ENCODE measurements at places on chromosomes 7 and 10. TPM values are rescaled to one million over a fixed set of nuclear protein-coding genes. Genes with fewer than 3 reads are reported as not detected.

The SPDYE2 gene
- not detected for polyA plus RNA-seq

The HOGA1 gene
- not detected for polyA plus RNA-seq

The SLIT1 gene
- 0.04 TPM for polyA plus RNA-seq

The ADRA2A gene
- polyA plus RNA-seq, result not detected

The PHKG1 gene
- polyA plus RNA-seq, result 0.45 TPM

The GRM8 gene
- not detected for polyA plus RNA-seq

The FRAT1 gene
- 2.3 TPM for polyA plus RNA-seq

The SPDYE11 gene
- not detected for polyA plus RNA-seq

The WDR86 gene
- 0.05 TPM for polyA plus RNA-seq

The NOLC1 gene
- 158 TPM for polyA plus RNA-seq

The INHBA gene
- not detected for polyA plus RNA-seq

The H2BK1 gene
- not detected for polyA plus RNA-seq

The A1CF gene
- not detected for polyA plus RNA-seq

The TRPV5 gene
- polyA plus RNA-seq, result not detected

GRCh38 chr7:2104716-2105115, 128.0 kb downstream of the MAD1L1 start:
- no peak for DNase-seq

DNA sequence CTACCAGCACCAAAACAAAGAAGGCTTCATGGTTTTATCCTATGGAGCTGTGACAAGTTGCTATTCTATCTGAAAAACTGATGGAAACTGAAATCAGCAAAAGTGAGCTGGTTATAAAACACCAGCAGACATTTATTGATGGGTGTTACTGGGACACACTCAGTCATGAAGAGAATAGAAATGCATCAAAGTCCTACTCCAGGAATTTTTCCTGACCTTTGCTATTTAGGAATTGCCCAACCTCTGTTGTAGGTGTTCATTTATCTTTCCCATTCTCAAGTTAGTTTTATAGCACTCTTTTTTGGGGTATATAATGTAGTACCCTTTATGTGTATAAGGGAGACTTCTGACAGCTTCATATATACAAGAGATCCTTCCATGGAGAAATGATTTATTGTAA, 533.2 kb downstream of the REEP3 start:
- no peak for DNase-seq

DNA sequence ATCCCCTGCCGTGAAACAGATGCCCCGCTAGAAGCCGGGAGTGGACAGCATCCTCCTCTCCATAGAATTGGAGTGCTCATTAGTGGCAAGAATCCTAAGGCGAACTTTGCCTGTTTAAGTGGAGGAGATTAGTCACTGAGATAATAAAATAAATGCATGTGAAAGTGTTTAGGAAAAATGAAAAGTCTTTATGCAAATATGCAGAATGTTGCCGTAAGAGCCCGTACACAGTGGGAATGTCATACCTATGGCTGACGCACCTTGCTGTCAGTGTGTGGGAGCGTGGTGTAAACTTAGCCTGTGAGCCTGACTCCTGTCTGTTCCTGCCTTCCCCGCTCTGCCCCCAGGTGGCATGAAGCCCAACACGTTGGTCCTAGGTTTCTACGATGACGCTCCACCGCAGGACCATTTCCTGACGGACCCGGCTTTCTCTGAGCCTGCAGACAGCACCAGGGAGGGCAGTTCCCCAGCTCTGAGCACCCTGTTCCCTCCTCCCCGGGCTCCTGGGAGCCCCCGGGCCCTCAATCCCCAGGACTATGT, 1.7 kb upstream of the TRIP6 start:
- no peak for DNase-seq

DNA sequence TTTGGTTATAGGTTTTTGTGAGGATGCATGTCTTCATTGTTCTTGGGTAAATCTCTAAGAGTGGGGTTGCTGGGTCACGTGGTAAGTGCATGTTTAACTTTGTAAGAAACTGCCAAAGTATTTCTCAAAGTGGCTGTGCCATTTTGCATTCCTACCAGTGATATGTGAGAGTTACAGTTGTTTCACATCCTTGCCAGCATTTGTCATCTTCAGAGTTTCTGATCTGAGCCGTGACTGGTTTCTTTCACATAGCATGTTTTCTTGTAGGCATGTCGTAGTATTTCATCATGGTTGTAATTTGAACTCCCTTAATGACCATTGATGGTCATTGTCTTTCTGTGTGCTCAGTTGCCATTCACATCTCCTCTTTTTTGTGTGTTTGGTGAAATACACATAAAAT, 286.0 kb downstream of the RNLS start:
- DNase-seq, result no peak

DNA sequence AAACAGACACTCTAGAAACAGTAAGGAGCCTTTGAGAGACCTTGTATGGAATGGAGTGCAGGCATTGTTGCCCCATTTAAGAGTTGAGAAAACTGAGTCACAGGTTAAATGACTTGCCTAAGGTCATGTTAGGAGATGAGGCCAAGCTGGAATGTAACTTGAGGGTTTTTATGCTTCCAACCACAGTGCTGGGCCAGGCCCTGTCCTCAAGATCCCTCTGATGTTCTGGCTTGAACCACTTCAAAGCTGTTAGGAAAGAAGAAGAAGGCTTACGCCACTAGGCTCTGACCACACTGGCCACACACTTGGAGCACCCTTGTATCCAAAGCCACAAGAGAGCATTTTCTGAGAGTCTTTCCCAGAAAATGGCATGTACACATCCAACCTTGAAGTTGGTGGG, 42.7 kb downstream of the PLAU start:
- no peak for DNase-seq

DNA sequence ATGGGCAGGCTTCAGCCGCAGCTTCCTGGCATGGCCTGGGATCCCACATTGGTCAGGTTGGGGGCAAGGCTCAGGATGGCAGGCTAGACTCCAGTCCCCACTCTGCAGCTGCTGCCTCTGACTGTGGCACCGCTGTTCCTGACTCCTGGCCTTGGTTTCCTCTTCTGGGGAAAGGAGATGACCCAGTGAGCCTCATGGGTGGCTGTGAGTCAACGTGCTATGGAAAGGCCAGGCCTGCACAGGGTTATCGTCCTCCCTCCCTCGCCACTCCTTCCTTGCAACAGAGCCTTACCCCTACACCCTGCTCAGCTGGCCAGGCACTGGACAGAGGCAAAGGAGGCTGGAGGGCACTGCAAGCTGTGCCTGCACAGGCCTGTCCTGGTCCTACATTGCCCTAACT, 36.1 kb upstream of the CHST15 start:
- no peak for DNase-seq

DNA sequence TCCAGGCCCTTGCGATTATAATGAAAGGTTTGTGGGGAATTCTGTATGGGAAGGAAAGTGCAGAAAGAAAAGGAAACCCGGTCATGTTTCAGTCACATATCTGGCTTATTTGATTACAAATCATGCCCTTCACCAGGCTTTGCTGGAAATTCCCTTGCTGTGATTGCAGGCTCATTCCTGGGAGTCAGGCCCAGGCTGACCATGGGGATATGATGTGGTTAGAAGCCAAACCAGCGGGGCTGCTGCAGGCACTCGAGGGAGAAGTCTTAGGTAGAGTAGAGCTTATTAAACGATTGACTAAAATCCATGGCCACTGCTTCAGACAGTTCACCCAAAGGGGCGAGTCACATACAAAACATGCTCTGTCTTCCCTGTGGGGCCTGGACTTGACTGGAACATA, 16.2 kb downstream of the PKD1L1 start:
- no peak for DNase-seq

DNA sequence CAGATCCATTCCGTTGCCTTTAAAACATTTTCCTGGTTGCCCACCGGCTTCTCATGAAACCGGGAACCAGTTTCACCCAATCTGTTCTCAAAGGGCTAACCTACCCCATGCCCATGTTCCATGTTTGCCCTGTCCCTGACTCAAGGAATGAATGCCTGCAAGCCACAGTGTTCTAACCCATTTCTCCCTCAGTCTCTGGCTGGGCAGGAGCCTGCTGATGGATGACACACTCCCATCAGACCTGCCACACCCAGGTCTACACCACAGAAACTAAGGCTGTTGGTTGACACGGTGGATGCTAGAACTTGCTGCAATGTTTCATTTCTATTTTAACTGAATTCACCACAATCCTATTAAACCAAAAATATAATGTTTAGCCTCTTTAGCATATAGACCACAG, 15.6 kb downstream of the CLRN3 start:
- DNase-seq, result no peak

DNA sequence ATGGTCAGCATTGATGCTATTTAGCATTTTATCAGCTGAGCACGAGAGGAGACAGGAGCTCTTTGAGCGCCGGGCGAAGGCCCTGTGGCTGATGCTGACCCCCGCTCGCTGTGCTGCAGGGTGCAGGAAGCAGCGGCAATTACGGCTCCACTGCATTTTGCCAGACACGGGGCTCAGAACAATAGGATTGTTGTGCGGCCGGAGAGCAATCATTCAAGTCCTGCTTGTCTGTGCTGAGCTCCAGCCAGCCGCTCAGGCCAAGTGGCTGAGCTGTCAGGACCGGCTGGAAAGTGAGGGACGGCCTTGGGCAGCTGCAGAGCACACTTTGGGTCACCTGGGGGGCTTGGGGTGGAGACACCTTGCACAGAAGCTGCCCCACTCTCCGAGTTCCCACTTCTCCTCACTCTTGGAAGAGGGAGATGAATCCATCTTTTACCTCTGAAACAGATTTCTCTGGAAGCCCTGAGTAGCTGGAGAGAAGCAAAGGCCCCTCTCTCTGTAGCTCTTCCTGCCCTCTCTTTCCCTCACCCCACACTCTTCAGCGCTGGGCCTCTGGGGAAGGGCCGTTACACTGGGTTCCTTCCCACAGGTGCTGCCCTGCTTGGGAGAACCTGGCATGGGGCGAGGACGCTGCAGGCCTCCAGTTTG, 17.3 kb upstream of the ADARB2 start:
- DNase-seq, result no peak

GRCh38 chr7:50214126-50214670, 90.3 kb upstream of the IKZF1 start:
- DNase-seq, result no peak

DNA sequence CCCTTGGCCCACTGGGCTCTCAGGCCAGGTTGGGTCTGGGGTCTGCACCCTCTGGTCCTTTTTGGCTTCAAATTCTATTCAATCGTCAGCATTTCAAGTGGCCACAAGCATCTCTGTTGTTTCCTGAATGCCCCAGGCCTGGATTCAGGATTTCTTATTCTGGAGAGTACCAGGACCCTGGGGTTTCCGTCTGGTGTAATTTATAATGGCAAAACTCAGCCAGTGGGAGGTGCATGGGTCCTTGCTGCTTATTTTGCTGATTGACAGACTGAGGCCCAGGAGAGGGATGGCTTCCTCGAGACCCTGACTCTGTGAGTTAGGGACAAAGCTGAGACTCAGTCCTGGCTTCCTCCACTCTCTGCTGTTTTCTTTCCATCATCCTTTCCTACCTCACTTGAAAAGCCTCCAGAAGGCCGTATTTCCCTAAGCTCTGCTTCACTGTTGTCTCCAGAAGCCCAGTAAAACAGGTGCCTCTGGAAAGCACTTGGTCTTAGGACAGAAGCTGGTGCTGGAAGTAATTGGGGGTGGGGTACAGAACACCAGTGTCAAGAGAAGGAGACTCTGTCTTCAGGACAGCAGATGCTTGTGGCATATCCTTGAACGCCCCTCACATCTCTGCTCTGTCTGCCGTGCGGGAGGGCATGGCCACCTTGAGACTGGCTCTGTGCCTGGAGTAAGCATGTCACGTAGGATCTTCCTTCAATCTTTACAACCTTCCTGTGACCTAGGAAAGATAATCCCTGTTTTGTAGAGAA, 39.4 kb upstream of the SH2D4B start:
- no peak for DNase-seq

DNA sequence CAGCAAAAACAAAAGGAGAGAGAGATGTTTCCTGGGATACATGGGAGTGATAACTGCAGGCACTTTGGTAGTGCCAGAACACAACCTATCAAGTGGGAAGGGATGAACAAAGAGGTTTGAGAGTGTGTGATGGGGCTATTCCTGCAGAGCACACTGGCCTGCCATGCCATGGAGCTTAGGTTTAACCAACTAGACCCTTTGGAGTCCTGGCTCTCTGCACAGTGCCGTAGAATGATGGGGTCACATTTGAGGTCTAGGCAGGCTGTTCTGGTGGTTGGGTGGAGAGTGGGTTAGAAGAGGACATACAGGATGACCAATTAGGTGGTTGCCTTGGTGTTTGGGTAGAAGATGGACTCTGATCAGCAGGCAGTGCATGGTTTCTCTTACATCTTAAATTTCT, 101.9 kb upstream of the HABP2 start:
- DNase-seq, result no peak

DNA sequence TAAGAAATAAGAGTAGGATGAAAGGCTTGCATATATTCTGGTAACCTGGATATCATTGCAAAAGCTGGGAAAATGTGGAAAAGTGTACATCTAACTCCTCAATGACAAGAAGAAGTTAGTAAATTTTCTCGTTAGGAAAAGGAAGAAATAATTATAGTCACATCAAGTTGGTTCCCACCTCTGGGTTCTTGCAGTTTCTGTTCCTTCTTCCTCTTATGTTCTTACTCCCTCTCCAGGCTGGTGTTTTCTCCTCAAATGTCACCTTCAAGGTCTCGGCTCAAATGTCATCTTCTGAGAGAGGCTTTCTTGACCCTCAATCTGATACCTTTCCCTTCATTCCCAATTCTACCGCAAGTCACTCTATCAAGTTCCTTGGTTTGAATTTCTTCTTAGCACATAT, 64.4 kb downstream of the ENTPD1 start:
- no peak for DNase-seq

DNA sequence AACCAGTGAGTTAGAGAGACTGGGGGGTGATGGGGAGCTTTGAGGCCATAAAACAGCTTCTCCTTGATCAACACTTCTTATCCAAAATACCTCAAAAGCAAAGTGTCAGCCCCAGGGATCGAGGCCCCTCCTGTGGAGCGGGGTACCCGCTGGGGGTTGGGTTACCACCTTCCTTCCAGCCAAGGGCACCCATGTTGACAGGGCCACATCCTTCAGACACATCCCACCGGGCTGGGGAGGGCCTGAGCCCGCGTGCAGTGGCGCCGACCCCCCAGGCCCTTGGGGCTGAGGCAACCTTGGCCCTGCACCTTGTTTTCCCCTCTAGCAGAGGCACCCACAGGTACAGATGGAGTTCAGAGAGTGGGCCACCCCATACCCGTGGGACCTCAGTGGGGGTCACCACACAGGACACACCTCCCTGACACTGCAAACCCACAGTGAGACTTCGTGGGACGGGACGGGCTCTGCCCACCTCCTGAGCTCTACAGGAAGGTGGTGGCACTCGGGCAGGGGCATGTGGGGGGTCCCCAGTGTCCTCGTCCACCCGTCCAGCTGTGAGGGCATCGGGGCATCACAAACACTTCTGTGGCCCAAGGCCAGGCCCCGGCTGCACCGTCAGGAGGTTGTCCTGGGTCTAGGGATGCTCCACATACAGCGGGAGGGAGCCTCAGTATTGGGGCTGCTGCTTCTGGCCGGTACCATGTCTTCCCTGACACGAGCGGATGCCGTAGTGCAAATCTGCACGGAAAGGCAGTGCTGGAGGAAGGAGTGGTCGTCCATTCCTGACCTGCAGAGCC, 10.7 kb downstream of the DPYSL4 start:
- no peak for DNase-seq

- DNase-seq, result no peak
Observed at GRCh38 chr7:144534196-144534595, 130.7 kb upstream of the NOBOX start.
